ENCODE measurements at places on chromosomes 16 and 17. TPM values are rescaled to one million over a fixed set of nuclear protein-coding genes. Genes with fewer than 3 reads are reported as not detected.

The TIGD7 gene
- total RNA-seq: 2.4 TPM

The KIF18B gene
- 1.3 TPM for total RNA-seq

The CDRT15 gene
- not detected for total RNA-seq

The DLX4 gene
- total RNA-seq: not detected

The METTL16 gene
- 6.6 TPM for total RNA-seq

The KCNJ2 gene
- 2.9 TPM for total RNA-seq

The ATAD5 gene
- 0.88 TPM for total RNA-seq

All from placental pericyte (primary cell).